ENCODE measurements at places on chromosomes 1 and 21.

- DNase-seq = no peak
Measured at GRCh38 chr1:179126338-179127060, 44.6 kb downstream of the TOR3A start.

- no peak for DNase-seq
Measured at GRCh38 chr21:30271156-30271555, 11.6 kb downstream of the KRTAP24-1 start.

GRCh38 chr1:74964508-74965102, 169.6 kb upstream of the LHX8 start:
- DNase-seq = no peak

- no peak for DNase-seq
Measured at GRCh38 chr1:180680558-180681144, 48.8 kb downstream of the XPR1 start.

DNA sequence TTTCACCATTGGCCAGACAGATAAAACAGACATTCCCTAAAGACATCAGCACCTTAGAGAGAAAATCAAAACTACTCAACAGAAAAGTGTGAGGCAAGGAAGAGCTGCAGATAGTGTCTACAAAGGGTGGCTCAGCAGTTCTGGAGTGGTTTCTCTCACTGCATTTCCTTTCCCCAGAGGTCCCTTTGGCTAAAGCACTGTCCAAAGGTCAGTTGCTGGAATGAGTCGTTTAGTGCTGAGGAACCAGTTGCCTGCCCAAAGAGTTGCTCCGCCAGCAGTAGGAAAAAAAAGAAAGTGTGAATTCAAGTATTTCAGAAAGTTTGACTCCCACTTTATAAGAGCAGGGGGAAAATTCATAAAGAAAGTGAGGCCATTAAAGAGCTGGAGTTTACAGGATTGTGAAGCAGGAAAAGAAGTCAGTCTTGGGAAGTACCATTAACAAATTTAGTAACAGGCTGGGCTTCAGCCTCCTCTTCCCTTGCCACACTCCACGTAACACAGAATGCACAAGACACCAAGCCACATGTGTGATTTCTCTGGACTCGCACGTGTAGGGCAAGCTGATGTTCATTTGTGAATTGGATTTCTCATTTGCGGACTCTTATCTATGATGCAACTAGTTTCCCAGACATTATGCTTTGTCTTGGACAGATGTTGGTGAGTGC, 122.2 kb downstream of the RUNX1 start:
- no peak for DNase-seq

- no peak for DNase-seq
Measured at GRCh38 chr1:145729196-145729595, 9.9 kb downstream of the CD160 start.

DNA sequence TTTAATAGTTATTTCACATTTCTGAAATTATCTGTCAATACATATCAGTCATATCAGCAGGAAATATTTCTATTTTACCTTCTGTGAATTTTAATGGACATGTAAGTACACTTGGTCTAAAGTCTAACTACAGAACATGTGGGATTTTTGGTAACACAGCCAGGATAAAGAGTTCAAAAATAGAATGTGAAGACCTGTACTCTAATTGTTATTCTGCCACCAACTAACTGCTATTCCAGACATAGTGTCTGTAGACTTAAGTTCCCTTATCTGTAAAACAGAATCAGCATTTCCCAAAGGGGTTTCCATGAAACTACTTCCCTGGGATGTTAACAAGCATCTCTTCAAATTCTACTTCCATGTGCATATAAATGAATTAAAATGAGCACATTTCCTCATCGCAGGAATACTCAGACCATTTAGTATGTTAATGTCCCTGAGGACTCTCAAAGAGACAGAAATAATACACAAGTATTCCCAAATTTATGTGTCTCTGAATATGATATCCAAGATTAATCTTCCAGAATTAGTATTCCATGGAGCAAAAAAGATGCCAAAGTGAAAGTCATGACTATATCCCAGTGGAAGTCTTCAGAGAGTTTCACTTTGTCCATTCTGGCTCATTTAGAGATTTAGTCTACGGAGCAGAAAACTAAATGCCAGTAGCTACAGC, 325.6 kb downstream of the NEGR1 start:
- DNase-seq = no peak

GRCh38 chr1:217138173-217138765, 415.0 kb upstream of the ESRRG start:
- DNase-seq = no peak

DNA sequence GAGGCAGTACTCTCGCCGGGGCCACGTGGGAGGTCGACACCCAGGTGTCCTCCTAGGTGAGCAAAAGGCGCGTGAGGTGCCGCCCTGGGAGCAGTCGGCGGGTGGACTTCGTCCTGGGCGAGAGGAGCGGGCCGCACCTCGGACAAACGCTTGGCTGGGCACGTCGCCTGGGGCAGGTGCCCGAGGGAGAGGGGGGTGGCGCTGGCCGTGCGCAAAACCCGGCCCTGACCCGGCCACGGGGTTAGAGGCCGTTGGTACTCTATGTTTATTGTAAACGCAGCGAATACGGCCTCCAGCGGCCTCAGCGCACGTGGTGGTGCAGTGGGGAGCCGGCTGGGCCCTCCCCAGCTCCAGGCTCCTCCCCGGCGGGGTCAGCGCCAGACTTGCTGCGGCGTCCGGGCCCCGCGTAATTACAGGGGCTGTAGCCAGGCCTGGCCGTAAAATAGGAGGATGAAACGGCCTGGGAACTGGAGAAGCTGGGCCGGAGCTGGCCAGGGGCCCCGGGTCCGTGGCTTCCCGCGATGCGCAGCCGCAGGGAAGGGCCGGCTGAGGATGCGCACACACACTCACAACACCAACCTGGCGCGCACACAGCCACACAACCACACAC, 1.6 kb upstream of the EFNA1 start:
- no peak for DNase-seq

GRCh38 chr1:212752934-212753497, 38.6 kb downstream of the NSL1 start:
- DNase-seq = no peak

DNA sequence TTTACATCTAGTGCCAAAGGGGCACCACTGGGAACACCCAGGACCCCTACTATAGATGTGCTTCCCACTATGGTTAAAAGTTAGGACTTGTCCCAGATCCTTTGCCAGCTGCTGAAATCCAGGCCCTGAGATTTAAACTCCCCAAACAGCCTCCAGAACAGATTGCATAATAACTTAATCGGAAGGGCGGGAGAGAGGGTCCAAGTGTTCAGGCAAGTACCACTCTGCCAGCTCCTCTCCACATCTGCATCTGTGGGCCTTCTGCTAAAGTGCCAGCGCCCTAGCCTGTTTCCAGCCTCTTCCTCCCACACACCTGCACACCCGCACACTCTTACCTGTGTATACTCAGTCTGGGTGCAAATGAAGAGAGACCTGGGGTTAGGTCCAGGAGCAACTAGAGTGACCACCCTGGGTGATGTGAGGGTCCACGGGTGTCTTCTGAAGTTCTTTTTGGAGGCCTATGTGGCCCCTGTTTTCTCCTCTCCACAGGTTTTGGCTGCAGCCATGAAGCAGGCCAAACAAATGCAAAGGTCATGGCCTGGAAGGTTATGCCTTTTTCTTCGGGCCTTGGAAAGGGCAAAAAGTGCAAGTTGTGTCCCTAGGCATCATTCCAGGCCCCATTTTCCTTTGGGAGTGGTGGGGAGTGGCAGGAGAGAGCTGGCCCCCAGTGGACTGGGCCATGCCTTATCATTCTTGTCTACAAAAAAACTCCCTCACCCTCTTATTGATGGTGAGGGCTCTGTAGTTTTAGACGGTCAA, 29.3 kb downstream of the KIRREL1 start:
- no peak for DNase-seq

DNA sequence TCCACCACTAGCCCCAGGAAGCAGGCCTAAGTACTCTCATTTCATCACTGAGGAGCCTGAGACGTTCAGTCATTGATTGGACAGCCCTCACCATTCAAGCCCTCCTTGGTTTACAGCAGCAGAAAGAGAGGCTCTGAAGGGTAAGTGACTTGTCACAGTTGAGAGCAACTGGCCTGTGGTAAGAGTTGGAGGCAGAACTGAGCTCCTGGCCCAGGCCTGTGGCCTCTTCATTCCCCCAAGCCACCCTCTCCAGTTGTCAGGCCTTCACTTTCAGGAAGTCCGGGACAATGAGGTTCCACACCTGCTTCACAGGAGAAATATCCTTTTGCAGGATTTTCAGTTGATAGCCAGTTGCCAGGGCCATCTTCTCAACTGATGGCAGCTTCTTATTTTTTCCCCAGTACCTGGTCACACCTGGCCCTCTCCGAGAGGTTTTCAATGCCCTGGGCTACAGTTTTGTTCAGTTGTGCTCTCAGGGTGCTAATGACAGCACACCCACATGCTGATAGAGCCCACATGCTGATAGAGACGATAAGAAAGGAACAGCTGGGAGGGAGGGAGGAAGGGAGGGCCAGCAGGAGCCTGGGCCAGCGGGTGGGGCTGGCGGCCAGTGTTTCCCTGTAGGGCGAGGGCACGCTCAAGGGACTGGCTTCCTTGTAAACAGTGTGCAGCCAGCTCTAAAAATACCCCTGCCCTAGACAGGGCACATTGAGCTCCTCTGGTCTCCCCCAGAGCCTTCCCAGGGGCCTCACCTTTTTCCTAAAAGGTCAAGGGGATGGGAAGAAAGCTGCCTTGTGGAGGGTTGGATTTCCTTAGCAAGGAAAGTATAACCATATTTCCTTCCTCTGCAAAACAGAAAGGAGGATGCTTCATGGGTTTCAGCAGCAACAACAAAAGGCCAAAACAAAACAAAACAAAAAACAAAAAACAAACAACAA, 112.7 kb upstream of the JUN start:
- no peak for DNase-seq

DNA sequence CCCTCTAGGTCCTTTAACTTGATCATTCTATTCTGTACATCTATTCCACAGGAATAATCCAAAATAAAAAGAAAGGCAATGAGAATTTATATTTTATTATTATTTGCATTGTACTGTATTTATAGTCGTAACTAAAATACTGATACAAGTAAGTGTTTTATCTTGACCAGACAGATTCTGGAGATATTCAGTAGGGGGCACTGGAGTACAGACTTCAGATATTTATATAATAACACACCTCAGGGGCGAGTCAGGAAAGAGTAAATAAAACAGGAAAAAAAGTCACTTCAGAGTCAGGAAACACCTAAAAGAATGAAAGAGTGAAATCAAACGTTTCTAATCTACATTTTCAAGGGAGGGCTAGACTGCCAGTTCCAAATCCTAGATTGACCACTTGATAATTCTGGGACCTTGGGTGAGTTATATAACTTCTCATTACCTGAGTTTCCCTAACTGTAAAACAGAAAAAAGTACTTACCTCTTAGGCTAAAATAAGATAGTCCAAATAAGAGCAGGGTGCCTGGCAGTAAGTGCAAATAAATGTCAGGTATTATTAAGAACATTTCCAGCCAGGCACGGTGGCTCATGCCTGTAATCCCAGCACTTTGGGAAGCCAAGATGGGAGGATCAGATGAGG, 31.1 kb upstream of the MTF1 start:
- DNase-seq = peak; percentile 7

DNA sequence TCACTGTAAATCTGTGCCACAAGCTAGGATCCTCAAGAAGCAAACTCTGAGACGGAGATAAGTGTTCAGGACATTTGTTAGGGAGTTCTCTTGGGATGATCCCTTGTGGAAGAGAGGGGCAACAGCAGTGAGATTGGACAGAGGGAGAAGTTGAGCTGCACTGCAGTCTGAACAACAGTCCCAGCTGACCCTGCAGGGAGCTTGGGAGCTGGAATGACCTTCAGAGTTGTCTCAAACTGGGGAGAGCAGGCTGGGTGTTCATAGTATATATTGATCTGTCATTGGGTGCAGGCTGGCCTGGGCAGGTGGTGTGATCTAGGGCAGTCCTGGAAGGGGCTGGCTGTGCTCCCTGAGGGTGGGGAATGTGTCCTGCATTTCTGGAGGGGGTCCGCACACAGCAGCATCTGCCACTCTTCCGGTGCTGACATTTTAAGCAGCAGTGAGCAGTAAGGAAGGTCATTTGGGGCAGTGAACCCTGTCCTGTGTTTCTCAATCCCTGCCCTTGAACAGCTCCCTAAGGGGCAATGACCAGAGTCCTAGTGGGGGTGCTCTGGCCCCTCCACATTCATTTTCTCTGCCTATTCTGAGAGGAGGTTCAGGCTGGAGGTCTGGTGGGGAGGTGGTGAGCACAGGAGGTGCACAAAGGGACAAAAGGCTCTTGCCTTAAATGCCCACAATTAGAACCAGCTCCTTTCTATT, 90.2 kb upstream of the PPM1J start:
- no peak for DNase-seq

- no peak for DNase-seq
Measured at GRCh38 chr1:180310095-180310494, 80.0 kb downstream of the LHX4 start.

- DNase-seq = no peak
Measured at GRCh38 chr1:25338986-25339385, 852 bp downstream of the TMEM50A start.

- DNase-seq = no peak
Measured at GRCh38 chr1:63937461-63938022, 163.7 kb downstream of the ROR1 start.

GRCh38 chr21:14086553-14086952, 124.2 kb downstream of the LIPI start:
- DNase-seq = no peak

- DNase-seq = no peak
Measured at GRCh38 chr1:18110968-18111367, 3.4 kb downstream of the IGSF21 start.

DNA sequence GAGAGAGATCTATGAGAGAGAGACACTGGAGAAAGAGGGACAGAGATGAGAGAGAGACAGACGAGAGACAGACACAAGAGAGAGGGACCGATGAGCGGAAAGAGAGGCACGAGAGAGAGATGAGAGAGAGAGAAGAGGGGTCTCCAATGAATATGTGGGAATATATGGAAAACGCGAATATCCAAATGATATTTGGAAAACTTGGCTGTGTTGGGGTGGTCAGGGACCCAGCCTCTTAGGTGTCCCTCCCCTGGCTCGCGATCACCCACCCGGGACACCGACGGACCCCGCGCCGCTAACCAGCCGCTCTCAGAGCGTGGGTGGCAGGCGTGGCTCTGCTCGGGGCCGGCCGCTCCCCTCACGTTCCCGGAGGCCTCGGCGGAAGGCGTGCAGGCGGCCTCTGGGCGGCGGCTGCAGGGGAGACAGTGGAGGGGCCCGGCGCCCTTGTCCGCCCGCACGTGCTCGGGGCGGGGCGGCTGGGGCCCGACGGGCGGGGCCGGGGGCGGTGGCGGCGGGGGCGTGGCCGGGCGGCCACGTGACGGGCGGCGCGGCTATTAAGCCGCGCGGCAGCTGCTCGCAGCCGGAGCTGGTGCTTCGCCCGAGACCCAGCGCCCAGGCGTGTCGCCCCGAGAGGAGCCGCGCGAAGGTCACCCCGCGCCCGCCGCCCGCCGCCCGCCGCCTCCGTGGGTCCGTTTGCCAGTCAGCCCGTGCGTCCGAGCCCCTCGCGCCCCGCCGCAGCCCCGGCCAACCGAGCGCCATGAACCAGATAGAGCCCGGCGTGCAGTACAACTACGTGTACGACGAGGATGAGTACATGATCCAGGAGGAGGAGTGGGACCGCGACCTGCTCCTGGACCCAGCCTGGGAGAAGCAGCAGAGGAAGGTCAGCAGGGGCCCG, at the start of gene ACTN2:
Gene ACTN2 (plus strand): TSS at position 583 of the 898 bp plus-strand sequence. CDS start 175 bp downstream, at position 758.
- peak; percentile 54 for DNase-seq

Data from CD4-positive, alpha-beta T cell treated with Interleukin-17A for 4 hours (primary cell).